ENCODE measurements at places on chromosomes 5 and 9.

DNA sequence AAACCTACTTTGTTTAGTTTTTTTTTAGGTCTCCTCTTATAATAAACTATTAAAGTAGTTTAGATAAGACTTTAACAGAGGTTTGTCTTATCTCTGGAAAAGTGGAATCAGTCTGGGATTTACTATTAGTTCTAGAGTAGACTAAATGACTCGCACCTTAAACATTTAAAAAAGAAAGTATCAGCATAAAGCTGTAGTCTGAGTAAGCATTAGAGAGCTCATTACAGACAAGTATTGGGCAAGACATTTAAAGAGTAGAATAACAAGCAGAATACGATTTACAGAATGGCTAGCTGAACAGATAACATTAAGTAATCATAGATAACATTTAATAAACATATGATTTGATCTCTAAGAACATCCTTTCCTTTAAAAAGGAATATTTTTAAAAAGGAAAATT is 226.0 kb upstream of the DMAC1 start:
- DNase-seq, result no peak

- no peak for DNase-seq
Measured at GRCh38 chr5:142749321-142749720, 20.9 kb upstream of the ARHGAP26 start.

- DNase-seq, result no peak
Measured at GRCh38 chr5:78355561-78355960, 4.9 kb upstream of the SCAMP1 start.

DNA sequence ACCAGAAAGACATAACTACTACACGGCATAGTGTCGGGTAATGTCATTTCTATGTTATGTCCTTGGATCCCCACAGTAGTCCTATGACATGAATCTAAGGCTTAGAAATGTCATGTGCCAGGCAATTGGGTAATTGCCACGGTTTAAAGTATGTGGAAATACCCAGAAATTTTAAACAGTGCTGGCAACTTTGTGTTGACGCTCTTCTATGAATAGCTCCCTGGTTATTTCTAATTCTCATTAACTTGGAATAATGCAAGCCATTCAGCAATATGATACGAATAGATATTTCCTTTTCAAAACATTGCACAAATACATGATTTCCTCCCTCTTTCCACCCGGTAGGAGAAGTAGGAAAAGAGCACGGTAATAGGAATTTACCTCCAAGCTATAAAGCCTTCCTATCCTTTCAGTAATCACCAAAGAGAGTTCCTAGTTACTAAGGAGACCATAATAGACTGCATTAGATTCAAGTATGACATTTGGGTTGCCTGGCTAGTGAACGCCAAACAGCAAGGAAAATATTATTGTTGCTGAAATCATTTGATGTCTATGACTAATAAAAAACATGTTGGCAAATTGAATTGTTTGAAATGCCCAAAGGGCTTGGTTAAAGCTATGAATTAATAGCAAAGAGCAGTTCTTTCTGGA is 168.4 kb downstream of the CCDC192 start:
- no peak for DNase-seq
